ENCODE measurements at places on chromosomes 4 and X.

- DNase-seq = no peak
These were observed 4.5 kb downstream of the C1GALT1C1 start for GRCh38 chrX:120625371-120625770.

DNA sequence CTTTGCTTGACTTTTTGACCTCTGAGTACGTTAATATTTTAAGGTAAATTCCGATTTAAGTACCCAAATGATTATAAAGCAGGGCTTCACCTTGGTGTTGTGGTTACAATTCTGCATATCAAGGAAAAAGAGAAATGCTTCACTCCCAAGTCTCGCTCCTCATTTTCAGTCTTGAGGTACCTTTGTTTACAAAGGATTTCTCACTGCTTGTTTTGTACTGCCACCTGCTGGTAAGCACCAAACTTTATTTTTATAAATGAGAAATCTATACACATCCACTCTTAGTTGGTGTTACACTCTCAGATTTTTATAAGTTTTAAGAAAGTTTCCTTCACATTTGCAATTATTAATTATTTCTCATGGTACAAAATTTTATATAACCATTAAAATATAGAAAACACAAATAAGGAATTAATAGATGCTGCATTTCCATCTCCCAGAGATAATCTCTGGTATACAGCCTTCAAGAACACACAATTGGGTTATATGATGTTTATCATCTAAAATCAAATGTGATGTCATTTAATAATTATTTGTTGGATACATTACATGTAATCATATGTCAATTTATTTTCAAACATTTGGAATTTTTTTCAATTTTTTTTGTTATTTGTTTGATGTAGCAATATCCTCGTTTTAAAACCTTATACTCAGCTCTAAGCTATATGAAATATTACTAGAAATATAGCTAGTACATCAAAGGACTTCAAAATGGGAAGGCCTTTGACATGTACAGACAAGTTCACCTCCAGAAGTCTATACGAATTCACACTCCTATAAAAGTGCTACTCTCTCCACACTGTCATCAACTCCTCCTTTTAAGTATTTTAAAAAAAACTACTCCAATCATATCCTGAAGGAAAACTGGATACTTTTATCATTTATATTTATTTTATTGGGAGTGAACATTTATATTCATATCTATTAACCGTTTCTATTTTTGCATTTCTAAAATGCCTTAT lies 179.9 kb downstream of the KCNIP4 start:
- DNase-seq = no peak

DNA sequence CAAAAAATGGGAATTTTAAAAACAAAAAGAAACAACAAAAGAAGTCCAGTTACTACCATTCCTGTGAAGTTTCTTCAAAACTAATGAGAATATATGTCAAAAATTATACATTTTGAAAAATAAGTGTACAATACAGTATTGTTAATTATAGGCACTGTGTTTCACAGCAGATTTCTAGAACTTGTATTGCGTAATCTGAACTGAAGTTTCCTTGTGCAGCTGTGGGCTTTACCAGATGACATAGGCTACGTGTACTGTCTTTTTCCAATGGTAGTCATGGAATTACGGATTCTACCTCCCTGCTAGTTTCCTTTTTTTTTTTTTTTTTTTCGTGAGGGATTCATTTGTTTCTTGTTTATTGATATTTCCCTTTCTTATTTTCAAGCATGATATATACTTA lies 113.8 kb upstream of the GABRA2 start:
- no peak for DNase-seq

- no peak for DNase-seq
These were observed 72.9 kb upstream of the FABP2 start for GRCh38 chr4:119394826-119395225.

DNA sequence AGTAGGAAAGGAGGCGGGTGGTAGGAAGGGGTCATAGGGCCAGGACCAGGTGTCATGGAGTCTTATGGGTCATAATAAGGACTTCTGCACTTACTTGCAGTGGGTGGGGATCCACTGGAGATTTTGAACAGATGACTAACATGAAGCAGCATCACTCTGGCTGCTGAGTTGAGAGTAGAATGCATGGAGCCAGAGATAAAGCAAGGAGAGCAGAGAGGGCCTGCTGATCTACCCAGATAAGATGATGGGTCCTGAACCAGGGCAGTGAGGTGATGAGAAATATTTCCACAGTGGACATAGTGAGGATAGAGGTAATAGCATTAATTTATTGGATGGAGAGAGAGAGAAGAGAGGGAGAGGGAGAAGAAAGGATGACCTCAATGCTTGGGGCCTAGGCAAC lies 48.0 kb downstream of the HCCS start:
- DNase-seq = no peak

- DNase-seq = no peak
These were observed 661 bp downstream of the S100P start for GRCh38 chr4:6694177-6694901.

- no peak for DNase-seq
These were observed 929 bp downstream of the ZBTB33 start for GRCh38 chrX:120251471-120252011.

DNA sequence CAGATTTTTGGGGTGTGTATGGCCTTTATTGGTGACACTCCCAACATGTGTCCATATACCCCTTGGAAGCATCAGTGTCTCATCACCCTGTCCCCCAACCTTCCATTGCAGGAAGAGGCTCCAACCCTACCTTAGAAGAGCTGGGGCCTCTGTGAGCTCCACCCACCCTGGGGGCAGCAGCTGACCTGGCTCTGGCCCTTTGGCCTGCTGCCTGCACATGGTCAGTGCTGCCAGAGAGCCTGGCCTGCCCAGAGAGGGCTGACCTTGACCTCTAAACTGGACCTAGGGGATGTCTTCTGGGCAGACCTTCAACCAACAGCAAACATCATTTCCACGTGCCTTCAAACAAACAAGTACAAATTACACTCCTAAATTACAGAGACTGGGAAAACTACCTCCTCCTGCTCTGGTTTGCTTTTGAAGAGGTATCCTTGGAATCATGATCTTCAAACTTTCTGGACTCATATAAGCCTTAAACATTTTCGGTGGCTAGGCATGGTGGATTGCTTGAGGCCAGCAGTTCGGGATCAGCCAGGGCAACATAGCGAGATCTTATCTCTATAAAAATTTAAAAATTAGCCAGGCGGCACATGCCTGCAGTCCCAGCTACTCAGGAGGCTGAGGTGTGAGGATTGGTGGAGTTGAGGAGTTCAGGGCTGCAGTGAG lies 27.3 kb upstream of the KIAA0232 start:
- DNase-seq = no peak

DNA sequence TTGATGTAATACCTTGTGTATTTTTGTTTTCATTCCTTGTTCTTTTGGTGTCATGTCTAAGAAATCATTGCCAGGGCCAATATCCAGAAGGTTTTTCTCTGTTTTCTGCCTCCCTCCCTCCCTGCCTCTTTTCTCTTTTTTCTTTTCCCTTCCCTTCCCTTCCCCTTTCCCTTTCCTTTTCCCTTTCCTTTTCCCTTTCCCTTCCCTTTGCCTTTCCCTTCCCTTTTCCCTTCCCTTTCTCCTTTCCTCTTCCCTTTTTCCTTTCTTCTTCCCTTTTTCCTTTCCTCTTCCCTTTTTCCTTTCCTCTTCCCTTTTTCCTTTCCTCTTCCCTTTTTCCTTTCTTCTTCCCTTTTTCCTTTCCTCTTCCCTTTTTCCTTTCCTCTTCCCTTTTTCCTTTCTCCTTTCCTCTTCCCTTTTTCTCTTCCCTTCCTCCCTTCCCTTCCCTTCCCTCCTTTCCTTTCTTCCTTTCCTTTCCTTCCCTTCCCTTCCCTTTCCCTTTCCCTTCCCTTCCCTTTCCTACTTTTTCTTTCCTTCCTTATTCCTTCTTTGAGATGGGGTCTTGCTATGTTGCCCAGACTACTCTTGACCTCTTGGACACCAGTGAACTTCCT lies 646.1 kb downstream of the RAPGEF2 start:
- no peak for DNase-seq

DNA sequence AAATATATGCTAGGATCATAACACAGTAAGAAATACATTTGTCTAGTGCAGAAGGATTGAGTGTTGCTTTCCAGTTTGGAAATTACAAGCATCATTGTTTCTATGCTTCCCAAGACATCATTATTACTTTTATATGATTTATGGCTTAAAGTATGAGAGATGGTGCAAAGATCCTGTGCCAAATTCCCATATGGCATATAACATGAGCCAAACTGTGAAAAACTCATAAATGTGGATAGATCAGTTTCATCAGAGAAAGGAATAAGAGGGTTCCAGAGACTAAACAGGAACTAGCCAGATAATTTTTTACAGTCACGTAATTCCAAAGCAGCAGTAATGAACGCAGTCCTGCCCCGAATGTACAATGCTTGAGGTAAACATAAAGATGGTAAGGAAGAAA lies 126.3 kb downstream of the PRDM5 start:
- no peak for DNase-seq

- DNase-seq = no peak
These were observed 255.3 kb upstream of the CXXC4 start for GRCh38 chr4:104750008-104750407.

All from D721Med (cell line).